ENCODE measurements at places on chromosomes 3 and 15.
A peak's percentile ranks its signal among the peaks of the same experiment; 100 is the strongest.

DNA sequence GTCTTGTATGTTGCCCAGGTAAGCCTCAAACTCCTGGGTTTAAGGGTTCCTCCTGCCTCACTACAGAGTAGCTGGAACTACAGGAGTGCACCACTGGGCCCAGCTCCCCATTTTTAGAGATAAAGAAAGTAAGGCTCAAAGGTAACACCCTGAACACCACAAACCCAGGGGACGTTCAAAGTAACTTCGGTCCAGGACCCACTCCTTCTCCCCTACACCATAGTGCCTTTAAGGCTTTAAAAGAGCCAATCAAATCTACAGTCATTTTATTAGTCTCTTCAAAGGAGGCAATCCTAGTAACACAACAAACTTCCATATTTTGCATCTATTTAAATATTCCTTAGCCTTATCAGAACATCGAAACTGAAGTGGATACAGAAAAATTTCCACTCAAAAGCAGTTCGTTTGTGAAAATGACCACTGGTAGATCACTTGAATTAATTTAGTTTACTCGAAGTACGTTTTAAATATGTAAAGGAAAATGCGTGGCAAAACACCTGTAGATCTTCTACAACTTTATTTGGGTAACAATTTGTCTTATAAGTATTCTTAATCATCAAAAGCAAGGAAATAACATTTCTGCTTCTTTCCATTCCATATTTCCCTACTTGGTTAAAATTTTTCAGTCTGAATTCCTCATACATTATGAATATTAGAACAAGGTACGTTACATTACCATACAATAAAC lies 1.8 kb downstream of the STAG1 start:
- DNase-seq: no peak

- DNase-seq: no peak
These were observed 148.6 kb downstream of the SUCNR1 start for GRCh38 chr3:152021951-152022461.

- no peak for DNase-seq
These were observed 33.3 kb downstream of the ATG7 start for GRCh38 chr3:11305509-11305908.

DNA sequence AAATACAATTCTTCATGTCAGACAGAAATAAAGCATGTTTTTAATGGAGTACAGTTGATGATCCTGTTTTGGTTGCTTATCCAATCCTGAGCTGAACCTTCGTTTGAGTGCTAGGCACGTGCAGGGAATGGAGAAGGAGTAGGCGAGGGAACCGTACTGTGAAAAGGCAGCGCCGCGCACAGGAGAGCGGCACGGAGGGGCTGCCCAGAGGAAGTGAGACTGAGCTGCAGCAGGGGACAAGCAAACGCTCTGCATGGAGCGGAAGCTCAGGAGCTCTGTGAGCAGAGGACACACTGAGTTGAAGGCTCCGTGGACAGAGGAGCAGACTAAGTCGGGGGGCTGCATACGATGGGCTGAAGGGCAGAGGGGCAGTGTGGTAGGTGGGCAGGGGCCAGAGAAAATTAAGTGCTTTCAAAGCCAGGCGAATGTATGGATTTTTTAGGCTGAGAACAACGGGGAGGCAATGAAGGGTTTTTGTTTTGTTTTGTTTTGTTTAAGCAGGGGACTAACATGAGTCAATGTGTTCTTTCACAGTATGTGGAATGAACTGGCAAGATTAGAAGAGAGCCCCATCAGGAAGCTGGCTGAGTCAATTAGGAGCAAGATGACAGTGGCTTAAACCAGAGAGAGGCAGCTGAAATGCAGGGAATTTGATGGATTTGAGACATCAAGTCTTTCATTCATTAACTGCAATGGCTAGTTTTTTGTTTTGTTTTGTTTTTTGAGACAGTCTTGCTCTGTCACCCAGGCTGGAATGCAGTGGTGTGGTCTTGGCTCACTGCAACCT lies 23.8 kb upstream of the TM2D3 start:
- DNase-seq: peak; percentile 70

DNA sequence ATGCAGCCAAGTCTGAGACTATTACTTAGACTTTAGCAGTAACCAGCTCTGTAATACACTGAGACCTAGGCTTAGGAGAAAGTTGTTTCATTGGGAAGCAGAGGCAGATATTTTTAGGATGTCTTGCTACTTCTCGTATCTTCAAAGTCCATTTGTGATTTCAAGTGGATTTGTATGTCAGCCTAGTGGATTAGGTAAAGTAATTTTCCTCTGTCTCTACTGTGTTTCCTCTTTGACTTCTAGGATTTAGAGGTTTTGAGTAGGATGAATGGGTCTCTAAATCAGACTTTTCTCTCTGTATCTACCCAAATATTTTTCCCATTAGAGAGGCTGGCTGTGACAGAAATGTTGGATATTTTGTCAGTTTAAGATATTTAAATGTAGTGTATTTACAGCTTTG lies 46.8 kb downstream of the OXSR1 start:
- DNase-seq: no peak

- no peak for DNase-seq
These were observed 286.4 kb downstream of the LRTM1 start for GRCh38 chr3:54641226-54642014.

DNA sequence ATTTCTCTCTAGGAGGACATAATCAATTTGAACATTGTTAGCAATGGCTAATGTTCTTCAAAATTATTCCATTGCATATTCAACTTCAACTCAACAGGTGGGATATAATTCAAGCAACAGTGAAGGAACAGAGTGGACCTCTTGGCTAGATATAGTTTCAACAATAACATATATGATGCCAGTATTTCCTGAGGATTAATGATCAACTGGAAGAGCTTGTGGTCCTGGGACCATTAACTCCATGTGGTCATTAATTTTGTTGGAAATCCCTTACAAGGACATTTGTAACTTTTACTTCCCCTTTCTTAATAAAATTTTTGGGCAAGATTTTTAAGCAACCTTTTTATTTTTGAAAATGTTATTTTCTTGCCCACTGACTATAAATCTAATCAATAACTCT lies 54.3 kb upstream of the ROBO2 start:
- no peak for DNase-seq

GRCh38 chr3:5343459-5343858 lies 156.0 kb downstream of the EDEM1 start:
- no peak for DNase-seq

- DNase-seq: no peak
These were observed 105.8 kb downstream of the UBE3A start for GRCh38 chr15:25333049-25333448.

DNA sequence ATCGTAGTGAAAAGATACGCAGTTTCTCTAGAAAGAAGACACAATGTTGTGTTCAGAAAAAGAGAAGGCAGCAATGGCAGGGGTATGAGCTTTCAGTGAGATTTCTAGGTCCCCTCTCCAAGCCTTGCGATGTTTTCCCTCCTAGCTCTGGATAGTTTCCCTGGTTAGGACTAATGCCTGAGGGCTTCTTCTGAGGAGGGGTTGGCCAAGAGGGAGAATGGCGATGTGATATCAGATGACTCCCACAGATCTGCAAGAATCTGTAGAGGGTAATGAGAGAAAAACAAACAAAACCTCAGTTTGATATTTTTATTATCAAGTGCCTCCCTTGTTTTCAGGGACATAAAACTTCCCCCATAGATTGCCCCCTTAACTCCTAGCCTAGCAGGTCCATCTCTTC lies 4.1 kb upstream of the CLDN1 start:
- no peak for DNase-seq

DNA sequence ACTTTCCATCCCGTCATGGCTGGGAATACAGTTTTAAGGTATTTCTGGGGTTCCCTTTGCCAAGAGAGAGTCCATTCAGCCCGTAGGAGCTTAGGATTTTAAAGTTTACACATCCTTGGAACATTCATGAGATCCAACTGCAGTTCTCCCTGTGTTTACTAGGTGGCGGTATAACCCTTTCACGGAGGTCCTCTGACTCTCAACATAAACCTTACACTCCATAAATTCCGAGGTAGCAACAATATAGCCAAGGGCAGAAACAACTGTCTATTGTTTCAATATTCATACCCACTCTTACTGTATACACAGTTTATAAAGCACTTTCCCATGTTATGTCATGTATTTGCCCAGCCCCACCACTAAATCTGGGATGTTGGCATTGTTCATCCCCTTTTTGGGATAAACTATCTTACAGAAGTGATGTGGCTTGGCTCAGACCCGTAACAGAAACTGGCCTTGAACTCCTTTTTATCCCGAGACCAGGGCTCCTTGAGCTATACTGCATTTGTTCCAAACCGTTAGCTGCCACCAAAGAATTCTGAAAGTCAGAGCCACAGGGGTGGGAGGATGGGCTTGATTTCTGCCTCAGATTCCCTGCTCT lies 69.2 kb upstream of the COL6A5 start:
- peak; percentile 16 for DNase-seq

DNA sequence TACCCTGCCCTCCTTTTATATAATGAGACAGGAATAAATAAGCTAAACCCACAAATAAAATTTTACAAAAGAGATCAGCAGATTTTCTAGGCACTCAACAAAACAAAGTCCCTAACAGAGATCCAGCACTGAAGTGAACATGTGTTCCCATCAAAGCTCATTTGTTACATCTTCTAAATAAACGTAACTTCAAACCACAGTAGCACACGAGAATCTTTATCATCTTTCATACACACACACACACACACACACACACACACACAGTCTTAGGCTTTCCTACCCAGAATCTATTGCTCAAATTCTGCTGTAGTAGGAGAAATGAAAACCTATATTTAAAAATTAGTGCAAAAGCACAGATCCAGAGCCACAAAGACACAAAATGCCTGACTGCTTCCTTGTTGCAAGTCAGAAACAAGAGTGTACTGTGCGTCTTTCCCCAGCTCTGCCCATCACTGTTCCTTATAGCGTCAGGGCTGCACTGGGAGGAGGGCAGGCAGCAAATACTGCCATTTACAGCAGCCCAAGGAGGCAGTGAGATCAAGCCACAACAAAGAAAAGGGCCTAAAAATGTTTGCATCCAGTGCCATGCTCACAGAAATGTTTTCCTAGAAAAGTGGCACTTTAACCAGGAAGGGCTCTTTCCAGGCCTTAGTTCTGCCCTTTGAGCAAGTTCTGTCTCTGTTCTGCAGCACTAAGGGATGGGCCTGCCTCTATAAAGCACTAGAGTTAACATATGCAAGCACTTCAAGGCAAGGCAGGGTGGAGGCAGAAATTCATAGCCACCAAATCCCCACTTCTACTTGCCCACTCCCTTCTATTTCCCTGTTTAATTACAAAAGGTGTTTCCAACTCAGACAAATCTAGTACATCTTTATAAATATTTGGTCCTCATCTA lies 6.0 kb downstream of the IP6K1 start:
- DNase-seq: no peak

- no peak for DNase-seq
These were observed 144.4 kb downstream of the UACA start for GRCh38 chr15:70618929-70619328.

GRCh38 chr3:133663569-133664313 lies 2.0 kb upstream of the TOPBP1 start:
- no peak for DNase-seq

DNA sequence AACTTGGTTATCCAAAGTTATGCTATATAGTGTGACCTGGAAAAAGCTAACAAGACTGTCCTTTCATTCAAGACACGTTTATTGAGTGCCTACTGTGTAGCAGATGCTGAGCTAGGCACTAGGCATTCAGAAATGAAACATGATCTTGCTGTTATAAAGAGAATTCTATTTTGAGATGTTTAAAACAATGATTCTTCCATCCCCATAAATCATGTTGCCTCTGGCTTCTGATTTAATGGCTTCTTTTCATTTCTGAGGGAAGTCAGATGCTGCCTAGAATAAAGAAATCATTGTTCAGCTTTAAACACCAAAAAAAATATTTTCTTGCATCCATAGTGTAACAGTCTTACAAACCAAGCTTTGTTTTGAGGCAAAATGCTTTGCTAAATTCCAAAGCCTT lies 620.9 kb upstream of the UBE2E2 start:
- DNase-seq: no peak

GRCh38 chr3:184568924-184569829 lies 7.6 kb downstream of the EPHB3 start:
- DNase-seq: peak; percentile 88

- no peak for DNase-seq
These were observed 55.1 kb upstream of the POLR2M start for GRCh38 chr15:57651445-57651844.

- DNase-seq: no peak
These were observed 19.3 kb upstream of the ZPLD1 start for GRCh38 chr3:102415553-102415952.

DNA sequence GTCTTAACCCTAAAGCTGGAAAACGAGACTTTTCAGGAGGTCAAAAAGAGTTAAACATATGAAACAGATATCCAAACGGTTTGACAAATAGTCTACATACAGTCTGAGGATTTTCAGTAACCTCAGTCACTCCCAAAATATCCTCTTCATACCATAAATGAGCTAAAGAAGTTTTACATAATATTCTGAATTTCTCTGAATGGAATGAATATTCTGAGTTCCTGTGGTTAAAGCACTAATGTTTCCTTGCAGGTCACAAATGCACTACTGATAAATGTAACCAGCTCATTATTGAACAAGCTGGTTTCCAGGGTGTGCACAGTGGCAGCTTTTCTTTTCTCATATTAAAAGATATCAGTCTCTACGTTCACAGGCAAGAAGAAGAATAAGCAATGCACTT lies 137.4 kb upstream of the POU1F1 start:
- peak; percentile 49 for DNase-seq

DNA sequence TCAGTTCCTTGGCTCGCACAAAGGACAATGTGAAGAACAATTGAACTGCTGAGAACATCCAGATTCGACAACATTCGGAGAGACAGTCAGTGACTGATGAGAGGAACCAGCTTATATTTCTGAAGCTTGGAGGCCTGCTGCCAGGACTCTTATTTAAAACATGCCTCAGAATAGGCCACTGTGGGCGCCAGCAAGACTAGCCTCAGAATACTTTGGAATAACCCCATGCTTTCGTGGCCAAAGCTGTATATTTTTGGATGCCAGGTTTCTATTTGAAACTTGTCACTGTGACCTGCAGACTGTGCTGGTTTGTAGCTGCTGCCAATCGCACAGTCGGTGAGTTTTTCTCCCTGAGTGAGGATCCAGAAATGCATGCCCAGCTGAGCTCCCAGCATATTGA lies 129.9 kb upstream of the UBE3A start:
- no peak for DNase-seq

- DNase-seq: no peak
These were observed 2.8 kb downstream of the LOXL1 start for GRCh38 chr15:73928971-73929627.

DNA sequence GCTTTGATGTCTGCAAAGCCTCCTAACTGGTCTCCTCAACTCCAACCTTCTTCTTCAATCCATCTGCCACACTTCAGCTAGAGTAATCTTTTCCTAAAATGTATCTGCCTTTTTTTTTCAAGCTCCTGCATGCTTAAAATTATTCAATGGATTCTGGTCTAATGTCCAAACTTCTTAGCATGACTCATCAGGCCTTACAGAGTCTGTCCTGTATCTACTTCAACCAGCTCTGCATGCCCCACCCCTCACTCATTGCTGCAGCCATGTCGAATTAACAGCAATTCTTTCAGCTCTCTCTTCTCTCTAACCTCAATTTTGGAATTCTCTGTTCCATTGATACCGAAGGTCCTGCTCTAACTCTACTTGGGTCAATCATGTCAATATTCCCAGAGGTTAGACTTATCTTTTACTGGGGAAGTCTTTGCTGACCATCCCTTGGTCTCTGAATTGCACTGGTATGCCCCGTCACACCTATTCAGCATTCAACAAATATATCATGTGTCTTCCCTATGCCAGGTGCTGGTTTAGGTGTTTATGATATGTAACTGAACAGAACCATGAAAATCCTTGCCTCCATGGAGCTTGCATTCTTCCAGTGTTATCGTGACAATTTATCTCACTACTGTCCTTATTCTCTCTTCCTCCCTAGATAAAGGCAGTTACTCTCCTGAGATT lies 88.5 kb upstream of the NANOGP8 start:
- no peak for DNase-seq

All from AG04449 (cell line).